Urinary bladder (tissue), 4 donors: ENCODE measurements at places on chromosomes 2 and 18. TPM values are rescaled to one million over a fixed set of nuclear protein-coding genes. Genes with fewer than 3 reads are reported as not detected.

- DNase-seq, result no peak
Measured at GRCh38 chr18:13120983-13121441, 97.5 kb upstream of the LDLRAD4 start.

AGXT gene
- polyA plus RNA-seq, result 0.49 TPM

LHCGR gene
- polyA plus RNA-seq, result 0.14 TPM

- no peak for DNase-seq
Measured at GRCh38 chr2:207038299-207038698, 99.0 kb downstream of the CPO start.
